Renal cortex interstitium (tissue), 15 donors: ENCODE measurements at places on chromosomes 2 and 18.

GRCh38 chr2:156653675-156654074 lies 217.5 kb downstream of the GPD2 start:
- DNase-seq, result no peak

- no peak for DNase-seq
These were observed 123.2 kb downstream of the PHLPP1 start for GRCh38 chr18:62838475-62839098.

GRCh38 chr2:205988274-205988673 lies 97.7 kb downstream of the INO80D start:
- DNase-seq, result no peak

DNA sequence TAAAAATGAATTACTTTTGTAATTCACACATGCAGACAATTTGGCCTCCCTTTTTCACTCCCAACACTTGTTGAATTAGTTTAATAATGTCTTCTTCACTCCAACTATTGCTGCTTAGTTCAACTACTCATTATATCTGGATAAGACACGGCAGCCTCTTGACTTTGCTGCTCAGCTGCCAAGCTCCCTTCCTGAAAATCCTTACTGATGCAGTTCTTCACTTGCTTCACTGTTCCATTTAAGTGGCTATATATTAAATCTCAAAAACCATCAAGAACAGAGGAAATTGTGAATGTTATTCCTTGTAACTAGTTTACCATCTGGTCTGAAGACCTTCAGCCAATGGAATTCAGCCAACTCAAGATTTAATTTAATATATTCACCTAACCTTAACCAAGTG lies 127.1 kb downstream of the NCOA1 start:
- DNase-seq, result no peak

- DNase-seq, result no peak
These were observed 126.0 kb downstream of the ZFP36L2 start for GRCh38 chr2:43100362-43100882.

- no peak for DNase-seq
These were observed 48.8 kb upstream of the DNAJC10 start for GRCh38 chr2:182667315-182667695.

- DNase-seq, result no peak
These were observed 17.5 kb downstream of the LBH start for GRCh38 chr2:30248791-30249190.

GRCh38 chr2:207823865-207824264 lies 54.2 kb upstream of the FZD5 start:
- DNase-seq, result no peak

GRCh38 chr2:183455056-183455455 lies 330.8 kb downstream of the NUP35 start:
- DNase-seq, result no peak

- no peak for DNase-seq
These were observed 32.1 kb downstream of the PPM1B start for GRCh38 chr2:44200759-44201158.
